GOT3 (cell line): ENCODE measurements at places on chromosomes 11 and 22.

GRCh38 chr22:44413211-44413610 is 84.8 kb downstream of the RTL6 start:
- no peak for DNase-seq

DNA sequence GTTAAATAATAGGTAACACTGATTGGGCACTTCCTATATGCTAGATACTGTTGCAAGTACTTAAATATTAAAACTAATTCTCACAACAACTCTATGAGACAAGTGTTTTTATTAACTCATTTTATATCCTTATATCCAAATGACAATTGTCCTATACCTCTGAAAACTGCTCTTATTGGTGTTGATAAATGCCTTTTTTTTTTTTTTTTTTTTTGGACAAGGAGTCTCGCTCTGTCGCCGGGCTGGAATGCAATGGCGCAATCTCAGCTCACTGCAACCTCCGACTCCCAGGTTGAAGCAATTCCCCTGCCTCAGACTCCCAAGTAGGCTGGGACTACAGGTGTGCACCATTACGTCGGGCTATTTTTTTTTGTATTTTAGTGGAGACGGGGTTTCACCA is 41.6 kb downstream of the MRTFA start:
- DNase-seq = no peak

- no peak for DNase-seq
These were observed 183.5 kb downstream of the KIRREL3 start for GRCh38 chr11:126817096-126817495.

DNA sequence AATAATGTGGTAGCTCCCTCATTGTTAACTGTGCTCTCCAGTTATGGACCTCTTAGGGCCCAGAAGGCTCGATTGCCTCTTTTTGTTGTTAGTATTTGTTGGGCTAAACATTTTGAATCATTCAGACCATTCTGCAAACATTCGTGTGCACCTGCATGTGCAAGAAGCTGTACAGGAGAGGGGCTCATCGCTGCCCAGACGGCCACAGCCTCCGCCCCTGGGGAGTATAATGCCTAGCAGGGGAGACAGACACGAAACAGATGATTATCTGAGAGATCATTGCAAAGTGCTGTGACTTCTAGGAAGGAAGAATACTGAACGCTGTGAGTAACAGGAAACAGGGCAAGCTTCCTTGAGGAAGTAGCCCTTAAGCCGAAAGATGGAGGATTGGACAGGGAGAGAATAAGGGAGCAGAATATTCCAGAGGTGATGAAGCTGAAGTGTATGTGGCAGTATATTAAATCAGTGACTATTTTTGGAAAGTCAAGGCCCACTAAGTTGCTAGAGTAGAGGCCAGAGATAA is 123.3 kb upstream of the RASSF10 start:
- DNase-seq = no peak

GRCh38 chr22:44759001-44759400 is 6.6 kb downstream of the ARHGAP8 start:
- no peak for DNase-seq

- DNase-seq = no peak
These were observed 70.7 kb downstream of the FLI1 start for GRCh38 chr11:128764424-128765095.

GRCh38 chr11:96967616-96968015 is 577.8 kb downstream of the JRKL start:
- no peak for DNase-seq

DNA sequence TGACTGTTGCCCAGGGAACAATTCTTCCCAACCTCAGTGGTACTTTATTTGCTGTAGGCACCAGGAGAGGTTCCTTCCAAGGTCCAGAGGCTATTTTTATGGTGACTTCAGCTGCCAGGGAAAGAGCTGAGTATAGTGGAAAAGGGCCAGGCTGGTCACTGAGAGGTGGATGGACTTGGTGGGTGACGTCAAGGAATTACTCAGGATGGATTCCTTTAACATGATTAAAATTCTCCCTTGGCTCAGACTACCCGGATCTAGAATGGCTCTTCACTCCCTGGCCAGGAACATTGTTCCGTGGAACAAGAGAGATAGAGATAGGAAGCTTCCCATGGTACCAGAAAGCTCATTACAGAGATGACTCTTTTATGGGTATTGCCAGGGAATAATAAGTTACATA is 8.7 kb upstream of the CALCA start:
- no peak for DNase-seq

DNA sequence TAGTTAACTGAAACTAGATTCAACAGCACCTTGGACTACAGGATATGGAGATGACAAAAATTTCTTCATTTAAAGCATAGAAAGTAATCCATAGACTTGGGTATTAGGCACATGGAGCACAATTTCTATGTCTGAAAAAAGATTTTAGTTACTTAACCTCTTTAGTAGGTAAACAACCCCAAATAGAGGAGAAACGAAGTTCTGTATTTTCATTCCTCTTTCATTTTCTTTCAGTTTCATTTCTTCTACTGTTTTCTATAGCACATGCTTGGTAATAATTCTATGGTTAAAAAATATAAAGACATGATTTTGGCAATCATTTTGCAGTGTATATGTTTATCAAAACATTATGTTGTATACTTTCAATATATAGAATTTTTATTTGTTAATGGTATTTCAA is 99.5 kb downstream of the CASP12 start:
- DNase-seq = no peak

GRCh38 chr11:79670882-79671281 is 230.1 kb upstream of the TENM4 start:
- no peak for DNase-seq

GRCh38 chr11:18304745-18305144 is 17.2 kb downstream of the HPS5 start:
- DNase-seq = no peak

- no peak for DNase-seq
These were observed 22.7 kb downstream of the CELSR1 start for GRCh38 chr22:46514592-46515207.

- DNase-seq = no peak
These were observed 61.3 kb downstream of the SVIP start for GRCh38 chr11:22768281-22768680.

DNA sequence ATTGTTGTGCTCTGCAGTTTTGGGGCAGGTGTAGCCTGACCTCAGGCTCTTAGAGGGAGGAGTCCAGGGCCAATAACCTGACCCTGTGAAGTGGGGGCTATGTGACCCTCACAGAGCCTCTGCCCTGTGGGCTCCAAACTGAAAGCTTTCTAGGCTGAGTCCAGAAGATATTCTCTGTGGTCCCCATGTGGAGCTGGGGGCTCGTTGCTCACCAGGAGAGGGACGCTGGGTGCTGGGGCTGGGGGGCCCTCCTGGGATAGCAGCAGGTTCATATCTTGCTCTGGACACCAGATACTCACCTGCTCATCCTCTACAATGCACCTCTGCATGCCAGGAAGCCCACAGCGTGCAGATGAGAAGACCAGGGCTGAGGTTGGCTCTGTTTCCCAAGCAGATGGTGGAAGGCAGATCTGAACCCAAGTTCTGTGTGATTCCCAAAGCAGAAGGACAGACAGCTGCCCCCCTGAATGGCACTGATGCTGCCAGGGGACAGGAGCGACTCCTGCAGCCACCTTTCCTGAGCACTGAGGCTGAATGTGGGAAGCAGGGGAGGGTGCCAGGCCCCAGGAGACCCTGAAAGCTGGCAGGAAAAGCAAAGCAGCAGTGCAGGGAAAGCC is 1022.0 kb downstream of the TBC1D22A start:
- DNase-seq = no peak

GRCh38 chr11:65290448-65291165 is 24.1 kb upstream of the CDC42EP2 start:
- peak; percentile 10 for DNase-seq

DNA sequence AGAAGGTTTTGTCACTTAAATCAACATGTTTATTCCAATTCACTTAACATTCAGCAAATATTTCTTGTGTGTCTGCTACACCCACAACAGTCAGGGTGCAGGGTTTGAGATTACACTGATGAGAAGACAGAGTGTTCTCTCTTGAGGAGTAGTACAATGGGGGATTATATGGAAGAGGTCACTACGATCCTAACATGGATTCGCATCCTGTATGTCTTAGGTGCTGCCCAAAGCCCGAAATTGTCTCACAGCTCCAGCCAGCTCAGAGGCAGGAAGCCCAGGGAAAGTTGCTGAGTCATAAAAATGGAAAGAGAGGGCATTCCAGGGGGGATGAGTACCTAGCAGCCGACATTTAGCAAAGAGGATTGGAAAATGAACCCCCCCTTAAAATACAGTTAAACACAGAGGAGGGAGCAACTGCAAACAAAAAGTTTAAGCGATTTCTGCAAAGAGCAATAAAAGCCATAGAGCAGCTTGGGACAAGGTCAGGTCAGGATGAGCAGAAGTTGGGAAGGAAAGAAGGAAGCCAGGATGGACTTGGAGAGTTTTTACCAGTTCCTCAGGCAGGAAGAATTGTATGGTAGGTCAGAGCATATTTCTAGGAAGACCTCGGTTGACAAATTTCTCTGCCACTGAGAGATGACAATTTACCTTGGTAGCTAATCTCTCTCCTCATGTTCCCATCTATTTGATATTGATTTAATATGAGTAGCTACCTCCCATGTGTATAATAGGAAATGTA is 49.5 kb downstream of the IGLL5 start:
- no peak for DNase-seq

DNA sequence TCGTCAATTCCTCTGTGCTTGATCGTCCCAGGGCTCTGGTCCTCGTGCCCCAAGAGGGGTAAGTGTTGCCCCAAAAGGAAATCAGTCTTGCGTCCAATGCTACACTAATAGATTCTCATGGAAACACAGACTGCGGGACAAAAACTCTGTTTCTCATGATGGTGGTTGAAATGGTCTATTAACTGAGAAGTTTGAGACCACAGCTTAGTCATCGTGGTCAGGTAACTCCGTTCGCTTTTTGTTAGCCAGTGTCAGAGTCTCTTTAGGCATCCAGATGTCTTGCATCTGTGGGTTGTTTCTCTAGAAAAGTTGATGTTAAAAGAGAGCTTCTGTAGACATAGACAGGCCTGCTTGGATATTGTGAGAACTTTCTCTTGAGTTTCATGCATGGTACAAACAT is 104.6 kb upstream of the SORL1-AS1 start:
- DNase-seq = no peak

DNA sequence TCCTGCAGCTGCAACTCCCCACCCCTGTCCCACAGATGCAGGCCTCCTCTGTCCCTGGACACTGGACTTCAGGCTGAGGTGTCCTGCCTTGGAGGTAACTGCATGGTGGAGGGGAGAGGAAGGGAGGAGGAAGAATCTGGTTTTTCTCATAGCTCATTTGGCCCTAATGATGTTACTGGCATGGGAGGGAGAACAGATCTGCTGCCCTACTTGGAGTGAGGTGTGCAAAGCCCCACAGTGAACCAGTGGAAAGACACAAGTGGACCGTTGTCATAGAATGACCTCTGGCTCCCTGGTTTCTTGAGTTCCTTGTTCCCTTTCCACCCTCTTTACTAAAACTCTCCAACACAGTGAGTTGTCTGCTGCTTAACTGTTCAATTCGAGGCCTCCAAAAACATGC is 215.9 kb downstream of the BARX2 start:
- no peak for DNase-seq

DNA sequence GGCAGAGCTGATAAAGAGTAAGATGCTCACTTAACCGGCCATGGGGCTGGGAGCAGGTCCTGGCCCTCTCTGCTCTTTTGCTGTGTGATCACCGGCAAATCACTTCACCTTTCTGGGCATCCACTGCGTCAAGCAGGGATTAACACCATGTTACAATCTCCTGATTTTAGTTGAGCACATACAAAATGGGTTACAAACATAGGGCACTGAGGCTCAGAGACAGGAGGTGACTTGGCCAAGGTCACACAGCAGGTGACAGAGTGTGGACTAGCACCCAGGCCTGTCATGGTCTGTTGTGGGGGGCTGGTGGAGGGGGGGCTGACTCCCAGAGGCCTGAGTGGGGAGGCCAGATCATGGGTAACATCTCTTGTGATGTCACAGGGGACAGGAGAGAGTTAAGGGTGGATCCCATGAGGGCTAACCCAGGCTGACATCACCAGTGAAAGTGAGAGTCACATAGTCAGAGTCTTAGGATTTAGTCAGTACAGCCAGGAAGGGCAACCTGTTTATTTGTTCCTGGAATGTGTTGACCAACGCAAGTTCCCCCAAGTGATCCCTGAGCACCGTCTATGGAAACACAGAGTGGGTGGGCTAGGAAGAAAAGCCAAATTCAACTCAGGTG is 27.8 kb downstream of the GDPD5 start:
- no peak for DNase-seq

GRCh38 chr11:26964339-26964738 is 29.6 kb upstream of the FIBIN start:
- DNase-seq = no peak

DNA sequence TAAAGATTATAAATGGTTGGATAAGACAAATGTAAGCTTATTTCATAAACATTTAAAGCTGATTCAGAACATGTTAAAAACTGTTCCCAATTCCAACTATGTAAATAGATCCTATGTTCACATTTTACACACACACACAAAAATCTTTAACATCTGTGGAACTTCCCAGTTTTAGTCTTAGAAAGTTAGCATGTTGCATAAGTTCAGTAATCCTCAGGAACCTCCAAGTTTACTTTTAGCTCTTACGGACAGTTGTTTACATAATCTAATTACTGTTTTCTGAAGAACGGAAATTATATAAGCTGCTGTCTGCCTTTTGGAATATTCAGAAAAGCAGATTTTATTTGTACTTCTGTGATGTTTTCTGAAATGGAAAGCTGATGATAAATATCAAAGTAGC is 53.3 kb downstream of the PANX1 start:
- no peak for DNase-seq

- DNase-seq = no peak
These were observed 12.1 kb downstream of the OR10D3 start for GRCh38 chr11:124195189-124195734.

- DNase-seq = no peak
These were observed 15.7 kb downstream of the PIK3IP1 start for GRCh38 chr22:31276426-31277167.

GRCh38 chr22:31625661-31626426 is 36.2 kb downstream of the PISD start:
- DNase-seq = no peak

DNA sequence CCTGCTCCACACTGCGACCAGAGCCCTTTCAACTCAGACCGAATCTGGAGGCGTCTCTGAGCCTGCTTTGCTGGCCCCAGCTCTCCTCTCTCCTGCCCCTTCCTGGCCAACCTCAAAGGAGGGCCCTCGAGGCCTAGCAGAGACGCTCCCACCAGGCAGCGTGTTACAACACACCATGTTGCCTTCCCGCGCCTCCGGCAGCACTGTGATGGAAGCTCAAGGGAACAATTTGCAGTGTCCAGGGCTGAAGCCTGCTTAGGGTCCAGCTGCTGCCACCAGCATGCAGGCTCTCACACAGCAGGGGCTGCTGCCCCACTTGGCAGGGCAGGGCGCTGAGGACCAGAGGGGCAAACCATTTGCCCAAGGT is 18.4 kb downstream of the LINC01488 start:
- no peak for DNase-seq

DNA sequence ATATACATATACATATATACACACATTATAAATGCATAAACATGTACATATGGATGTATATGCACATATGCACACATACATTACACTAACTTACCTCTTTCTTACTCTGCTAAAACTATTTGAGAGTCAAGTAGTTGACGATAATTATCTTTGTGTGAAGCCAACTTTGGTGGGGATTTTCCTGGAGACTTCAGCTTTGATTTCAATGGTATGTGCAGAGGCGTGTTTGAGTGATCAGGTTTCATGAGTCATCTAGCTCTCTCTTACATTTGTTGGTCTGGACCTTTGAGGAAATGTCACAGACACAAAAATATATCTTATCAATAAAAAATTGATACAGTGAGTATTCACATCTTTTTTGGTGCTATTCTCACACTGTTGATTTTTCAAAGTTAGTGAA is 769.1 kb upstream of the LUZP2 start:
- no peak for DNase-seq
